Glomerular endothelial cell (primary cell): ENCODE measurements at places on chromosomes 6 and 20. TPM values are rescaled to one million over a fixed set of nuclear protein-coding genes. Genes with fewer than 3 reads are reported as not detected.

GRCh38 chr6:36657271-36657670 lies 21.2 kb upstream of the CDKN1A start:
- no peak for DNase-seq

LAMA2 gene
- total RNA-seq: 0.24 and 0.58 TPM in 2 replicates

DNA sequence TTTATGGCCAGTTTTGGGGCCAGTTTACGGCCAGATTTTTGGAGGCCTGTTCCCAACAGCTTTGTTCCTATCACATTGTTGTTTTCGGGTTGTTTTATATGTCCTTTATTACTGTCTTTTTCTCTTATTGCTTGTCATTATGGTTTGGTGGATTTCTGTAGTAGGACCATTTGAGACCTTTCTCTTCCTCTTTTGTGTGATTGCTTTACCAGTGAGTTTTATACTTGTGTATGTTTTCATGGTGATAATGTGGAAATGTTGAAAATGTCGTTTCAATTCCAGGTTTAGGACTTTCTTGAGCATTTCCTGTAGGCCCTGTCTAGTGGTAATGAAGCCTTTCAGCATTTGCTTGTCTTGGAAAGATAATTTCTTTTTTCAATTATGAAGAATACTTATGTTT lies 17.8 kb downstream of the HLA-B start:
- DNase-seq: no peak

DNA sequence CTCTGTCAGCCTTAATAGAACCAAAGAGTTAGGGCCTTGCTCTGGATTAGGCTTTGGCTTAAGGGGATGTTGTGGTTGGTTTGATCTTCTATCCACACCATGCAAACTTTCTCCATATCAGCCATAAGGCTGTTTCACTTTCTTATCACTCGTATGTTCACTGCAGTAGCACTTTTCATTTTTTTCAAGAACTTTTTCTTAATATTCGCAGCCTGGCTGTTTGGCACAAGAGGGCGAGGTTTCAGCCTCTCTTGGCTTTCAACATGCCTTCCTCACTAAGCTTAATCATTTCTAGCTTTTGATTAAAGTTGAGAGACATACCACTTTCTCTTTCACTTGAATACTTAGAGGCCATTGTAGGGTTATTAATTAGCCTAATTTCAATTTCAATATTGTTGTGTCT lies 193.1 kb downstream of the NRN1 start:
- DNase-seq: no peak

- no peak for DNase-seq
Observed at GRCh38 chr6:126351960-126352359, 12.0 kb downstream of the CENPW start.

DNA sequence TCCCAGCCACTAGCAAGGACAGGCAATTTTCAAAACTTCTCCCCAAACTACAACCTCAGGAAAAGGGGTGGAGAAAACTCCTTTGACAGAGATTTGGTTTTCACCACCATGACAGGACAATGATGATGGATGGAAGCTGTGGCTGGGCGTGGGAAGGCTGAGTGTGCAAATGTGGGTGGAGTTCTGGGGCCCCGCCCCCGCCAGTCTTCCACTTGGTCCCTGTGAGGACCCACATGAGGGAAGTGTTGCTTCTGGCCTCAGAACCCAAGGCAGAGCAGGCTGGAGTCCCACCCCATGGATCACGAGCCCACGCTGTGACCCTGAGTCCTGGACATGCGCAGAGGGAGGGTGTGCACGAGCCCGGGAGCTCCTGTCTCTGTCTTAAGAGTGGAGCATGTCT lies 21.5 kb upstream of the MRGBP start:
- DNase-seq: no peak

- DNase-seq: no peak
Observed at GRCh38 chr6:30167101-30167500, 3.8 kb downstream of the TRIM15 start.

DNA sequence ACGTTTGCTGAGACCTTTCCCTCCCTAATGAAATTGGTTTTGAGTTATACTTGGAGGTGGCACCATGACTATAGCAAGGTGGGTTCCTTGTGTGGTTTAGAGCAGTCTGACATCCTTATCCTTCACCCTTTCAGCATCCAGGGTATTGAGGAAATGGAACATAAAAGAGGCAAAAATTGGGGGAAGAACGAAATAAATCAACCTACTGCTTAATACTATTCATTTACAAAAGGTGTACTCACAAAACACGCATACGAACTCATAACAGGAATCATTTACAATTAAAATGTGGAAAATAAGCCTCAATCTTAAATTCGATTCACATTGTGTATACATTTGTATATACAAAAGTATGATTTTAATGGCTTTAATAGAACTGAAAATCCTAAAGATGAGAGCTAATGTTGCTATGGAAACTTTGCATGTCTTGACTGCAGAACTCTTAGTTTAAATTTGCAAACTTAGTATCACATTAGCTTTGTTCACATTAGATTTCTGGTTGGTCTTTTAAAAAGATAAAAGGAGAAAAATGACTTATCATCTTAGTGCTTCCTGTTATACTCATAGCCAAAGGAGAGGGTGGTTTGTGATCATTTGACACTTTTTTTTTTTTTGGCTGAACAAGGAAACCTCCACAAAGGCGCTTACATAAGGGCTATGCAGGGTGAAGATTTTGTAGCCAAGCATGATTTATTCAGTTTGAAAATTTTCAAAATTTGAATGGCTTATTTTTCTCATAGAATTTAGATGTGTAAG lies 76.1 kb upstream of the ATXN1 start:
- DNase-seq: no peak

DNA sequence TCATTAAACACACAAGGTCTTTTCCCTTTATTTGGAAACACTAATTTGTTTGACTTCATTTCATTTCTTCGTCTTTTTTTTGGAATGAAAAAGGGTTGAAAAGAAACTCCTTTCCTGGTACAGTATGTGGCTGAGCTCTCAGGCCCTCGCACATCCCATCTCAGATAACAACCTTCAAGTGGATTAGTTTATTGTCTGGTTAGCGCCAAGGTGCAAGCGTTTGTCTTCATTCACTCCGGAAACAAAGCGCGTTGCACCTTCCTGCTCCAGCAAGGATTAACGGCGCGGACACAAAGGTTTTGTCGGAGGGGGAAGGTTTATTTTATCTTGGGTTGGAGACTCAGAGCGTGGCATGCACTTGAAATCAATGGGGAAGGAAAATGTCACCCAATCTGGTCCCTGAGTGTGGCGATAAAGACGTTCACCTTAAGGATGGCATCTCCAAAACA lies 5.3 kb upstream of the NKX2-2 start:
- DNase-seq: no peak

DNA sequence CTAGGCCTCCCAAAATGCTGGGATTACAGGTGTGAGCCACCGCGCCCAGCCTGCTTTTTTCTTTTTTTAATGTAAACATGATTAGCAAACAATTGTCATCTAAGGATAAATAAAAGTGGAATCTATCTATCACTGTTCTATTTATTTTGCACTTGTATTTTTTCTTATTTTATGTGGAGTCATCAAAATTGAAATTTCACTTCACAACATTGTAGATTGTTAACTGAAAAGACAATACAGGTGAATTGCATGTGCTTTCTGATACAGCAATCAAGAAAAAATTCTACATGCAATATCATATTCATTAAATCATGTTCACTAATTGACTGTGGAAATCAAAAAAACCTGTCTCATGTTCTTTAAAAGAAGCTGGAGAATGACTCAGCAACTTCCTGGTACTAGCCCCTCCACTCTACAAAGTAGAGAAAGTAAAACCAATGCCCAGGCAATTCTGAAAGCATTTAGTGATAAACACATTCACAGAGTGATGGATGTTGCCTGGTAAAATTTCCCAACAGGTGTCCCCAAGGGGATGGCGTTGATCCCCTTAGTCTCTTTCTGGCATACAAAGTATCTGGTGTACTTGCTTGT lies 10.7 kb upstream of the RFX6 start:
- no peak for DNase-seq

PRDM13 gene
- total RNA-seq: not detected in 2 replicates

DNA sequence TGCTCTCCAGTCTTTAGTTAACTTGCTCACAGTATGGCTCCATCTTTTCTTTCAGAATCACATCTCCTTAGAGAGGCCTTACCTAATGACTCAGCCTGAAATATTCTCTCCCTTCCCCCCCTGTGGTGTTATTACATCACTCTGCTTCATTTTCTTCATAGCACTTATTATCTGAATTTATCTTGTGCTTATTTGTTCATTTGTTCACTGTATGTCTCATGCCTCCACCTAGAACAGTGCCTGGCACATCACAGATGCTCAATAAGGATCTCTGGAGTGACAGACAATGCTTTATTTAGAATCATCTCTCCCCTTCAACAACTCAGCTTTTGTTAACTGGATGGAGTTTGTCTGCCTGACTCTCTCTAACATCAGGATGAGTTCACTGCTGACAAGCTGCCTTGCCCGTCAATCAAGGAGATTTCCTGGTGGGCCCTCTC lies 96.6 kb upstream of the MAN1A1 start:
- no peak for DNase-seq

HTR1B gene
- 0.58 and 3.4 TPM in 2 replicates for total RNA-seq
